ENCODE measurements at places on chromosomes 13 and 19.

DNA sequence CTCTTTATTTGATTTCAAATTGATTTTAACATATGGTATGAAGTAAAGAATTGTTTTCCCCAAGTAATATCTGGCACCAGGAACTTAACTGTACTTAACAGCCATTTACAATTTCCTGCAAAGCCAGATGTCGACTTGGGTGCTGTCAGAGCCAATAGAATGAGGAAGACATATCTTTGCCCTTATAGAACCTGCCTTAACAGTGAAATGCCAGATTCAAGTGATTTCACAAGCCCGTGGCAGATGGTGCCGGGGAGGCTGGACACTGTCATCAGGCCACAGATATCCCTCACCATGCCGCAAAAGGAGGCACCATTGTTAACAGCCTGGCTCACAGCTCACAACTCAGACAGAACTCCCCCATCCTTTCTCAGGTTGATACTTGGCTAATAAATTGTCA, 48.7 kb downstream of the ESD start:
- DNase-seq: no peak

DNA sequence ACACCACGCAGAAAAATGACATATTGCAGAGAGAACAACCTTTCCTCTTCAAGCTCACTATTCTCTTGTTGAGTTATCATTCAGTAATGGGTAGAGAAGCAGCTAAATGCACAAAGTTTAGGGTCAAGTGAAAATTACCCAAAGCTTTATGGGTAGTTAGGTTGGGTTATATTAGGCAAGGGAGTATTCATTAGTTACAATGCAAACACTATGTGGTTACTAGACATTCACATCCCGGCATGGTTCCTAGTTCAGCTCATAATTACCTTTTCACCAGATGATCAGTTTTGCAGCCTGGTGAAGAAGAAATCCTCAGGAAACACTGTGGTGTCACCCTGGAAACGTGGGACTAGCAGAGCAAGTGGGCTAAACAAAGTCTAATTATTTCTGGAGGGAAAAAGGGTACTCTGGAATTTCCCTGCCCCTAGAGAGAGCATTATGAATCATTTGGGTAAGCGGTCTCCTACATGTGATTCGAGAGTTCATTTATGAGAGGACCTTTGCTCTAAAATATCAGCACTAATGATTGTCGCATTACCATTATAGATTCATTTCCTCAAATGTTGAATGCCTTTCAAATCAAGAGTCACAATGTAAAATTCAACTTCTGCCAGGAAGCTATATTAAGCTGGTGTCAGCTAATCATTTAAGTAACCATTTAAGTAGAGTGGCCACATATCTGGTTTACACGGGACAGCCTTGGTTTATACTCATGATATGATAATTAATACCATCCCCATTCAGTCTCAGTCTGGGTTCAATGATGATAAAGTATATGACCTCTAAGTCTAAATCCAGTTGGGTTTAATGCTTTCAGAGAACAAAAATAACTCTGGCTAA, 1208.0 kb downstream of the DIAPH3 start:
- no peak for DNase-seq

GRCh38 chr13:20442375-20442774, 83.3 kb downstream of the CRYL1 start:
- DNase-seq: no peak

- no peak for DNase-seq
Observed at GRCh38 chr13:43363156-43363953, 340.0 kb downstream of the DNAJC15 start.

GRCh38 chr13:42754801-42755510, 26.4 kb upstream of the FAM216B start:
- no peak for DNase-seq

DNA sequence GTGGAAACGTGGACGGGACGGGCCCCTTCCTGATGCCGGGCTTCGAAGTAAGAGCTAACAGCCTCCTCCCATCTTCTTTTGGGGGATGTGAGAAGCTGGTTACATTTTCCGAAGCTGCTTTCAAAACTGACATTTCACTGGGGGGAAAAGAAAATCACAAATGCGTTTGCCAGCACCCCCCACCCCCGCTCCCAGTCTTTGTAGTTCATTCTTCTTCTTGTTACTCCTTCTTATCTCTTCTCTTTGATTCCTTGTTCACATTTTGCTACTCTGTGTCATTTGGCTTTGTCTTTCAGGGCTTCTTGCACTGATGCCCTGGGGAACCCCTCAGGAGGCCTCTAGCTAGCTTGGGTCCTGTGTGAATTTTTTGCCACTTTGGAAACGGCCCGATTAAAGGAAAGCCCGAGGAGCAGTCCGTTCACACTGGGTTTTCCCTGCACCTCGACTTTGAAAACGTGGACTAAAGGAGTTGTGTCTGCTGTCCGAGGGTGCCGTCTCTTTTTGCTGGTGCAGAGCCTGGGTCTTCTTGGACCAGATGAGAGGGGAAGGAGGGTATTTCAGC, 1.3 kb downstream of the CARM1 start:
- DNase-seq: no peak

DNA sequence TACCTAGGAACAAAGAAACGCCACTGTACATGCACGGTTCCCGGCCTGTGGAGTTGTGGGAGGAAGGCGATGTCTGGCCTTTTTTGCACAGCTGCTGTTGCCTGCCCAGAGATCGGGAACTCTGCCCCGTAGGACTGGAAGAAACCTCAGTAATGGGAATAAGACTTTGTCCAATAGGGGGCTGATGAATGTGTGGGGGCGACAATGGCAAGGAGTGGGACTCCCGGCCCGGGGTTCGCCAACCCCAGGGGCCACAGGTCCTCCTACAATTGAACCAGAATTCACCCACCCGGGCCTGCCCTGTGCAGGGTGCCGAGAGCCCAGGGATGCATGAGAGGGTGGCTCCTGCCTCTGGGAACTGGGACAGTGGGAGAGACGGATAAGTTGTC, 2.0 kb upstream of the CEBPA start:
- DNase-seq: no peak

- DNase-seq: no peak
Observed at GRCh38 chr13:26619358-26619757, 61.9 kb downstream of the WASF3 start.

DNA sequence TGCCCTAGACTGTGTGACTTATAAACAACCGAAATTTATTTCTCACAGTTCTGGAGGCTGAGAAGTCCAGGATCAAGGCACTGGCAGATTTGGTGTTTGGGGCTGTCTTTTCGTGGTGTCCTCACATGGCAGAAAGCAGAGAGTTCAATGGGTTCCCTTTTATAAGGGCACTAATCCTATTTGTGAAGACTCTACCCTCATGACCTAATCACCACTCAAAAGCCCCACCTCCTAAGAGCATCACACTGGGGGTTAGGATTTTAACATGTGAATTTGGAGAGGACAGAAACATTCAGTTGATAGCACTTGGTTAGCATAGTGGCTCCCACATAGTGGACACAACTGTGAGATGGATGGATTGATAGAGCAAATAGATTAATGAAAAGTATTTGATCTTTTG, 21.5 kb upstream of the GPR18 start:
- DNase-seq: no peak

- no peak for DNase-seq
Observed at GRCh38 chr19:11539495-11540365, 1.1 kb downstream of the CNN1 start.

GRCh38 chr13:42394361-42394708, 122.4 kb downstream of the AKAP11 start:
- DNase-seq: no peak

GRCh38 chr13:107681600-107681999, 533.7 kb downstream of the LIG4 start:
- no peak for DNase-seq

DNA sequence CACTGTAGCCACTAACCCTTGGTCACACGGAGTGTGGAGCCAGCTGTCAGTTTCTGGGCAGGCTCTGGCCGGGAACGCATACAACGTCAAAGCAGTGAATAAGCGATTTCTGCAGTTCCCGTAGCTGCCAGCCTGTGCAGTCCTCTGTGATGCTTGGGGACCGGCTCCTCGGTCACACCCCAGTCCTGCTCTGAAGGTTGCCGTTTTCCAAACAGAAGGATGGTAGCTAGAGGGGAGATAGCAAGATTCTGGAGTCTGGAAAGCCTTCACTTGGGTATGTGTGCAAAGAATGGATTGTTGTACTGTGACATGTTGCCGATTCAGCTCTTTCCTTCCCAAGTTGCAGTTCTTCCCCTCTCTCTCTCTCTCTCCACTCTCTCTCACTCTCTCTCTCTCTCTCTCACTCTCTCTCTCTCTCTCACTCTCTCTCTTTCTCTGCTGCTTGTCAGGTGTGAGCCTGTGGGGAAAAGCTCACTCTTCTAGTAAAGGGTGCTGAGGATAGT, 38.7 kb upstream of the C1QTNF9 start:
- no peak for DNase-seq

DNA sequence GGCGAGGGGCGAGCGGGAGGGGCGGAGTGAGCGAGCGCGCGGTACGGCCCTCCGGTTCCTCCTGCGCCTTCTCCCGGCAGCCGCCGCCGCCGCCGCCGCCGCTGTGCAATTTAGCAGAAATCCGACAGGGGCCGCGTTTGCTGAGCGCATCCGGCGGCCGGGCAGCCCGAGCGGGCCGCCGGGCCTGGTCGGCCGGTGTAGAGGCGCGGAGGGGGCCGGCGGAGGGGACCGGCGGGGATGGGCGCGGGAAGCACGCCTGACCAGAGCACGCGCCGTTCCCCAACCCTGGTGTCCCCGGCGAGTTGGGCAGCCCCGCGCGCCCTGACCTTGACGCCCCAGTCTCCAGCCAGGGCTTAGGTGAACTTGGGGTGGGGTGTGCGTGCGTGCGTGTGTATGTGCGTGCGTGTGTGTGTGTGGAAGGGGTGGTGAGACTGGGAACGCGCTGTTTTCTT, 144.5 kb upstream of the ZNF536 start:
- no peak for DNase-seq

DNA sequence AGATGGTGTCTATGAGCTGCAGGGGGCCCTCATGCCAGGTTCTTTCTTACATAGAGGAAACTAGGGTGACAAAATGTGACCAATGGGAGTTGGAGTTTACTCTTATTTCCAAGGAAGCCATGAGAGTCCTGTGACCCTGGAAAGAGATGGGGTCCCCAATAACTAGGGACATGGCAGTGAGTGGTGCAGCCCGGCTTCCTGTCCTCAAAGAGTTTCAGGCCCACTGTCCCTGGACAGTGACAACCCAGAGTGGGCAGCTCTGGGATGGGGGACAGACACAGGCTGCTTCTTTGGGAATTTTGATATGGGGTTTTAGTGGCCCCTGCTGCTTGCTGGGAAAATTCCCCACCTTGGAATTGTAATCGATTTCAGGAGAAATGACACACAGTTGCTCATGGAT, 8.4 kb upstream of the IGFL1 start:
- DNase-seq: no peak

DNA sequence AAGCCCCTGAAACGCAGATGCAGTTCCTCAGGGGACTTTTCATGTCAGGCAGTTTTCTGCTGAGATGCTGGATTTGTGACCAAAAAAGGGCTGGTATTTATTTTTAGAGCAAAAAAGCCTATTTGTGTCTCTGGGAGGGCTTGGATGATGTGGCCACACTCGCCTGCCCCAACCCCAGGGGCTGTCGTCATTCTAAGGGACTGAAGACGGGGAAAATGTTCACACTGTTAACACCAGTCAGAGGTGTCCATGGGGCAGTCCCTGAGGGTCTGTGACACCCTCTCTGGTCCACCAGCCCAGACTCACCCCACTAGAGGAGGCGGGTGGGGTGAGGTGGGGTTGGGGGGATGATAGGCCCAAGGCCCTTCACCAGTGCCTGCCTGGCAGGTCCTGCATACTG, 15.9 kb upstream of the EPHX3 start:
- DNase-seq: no peak

DNA sequence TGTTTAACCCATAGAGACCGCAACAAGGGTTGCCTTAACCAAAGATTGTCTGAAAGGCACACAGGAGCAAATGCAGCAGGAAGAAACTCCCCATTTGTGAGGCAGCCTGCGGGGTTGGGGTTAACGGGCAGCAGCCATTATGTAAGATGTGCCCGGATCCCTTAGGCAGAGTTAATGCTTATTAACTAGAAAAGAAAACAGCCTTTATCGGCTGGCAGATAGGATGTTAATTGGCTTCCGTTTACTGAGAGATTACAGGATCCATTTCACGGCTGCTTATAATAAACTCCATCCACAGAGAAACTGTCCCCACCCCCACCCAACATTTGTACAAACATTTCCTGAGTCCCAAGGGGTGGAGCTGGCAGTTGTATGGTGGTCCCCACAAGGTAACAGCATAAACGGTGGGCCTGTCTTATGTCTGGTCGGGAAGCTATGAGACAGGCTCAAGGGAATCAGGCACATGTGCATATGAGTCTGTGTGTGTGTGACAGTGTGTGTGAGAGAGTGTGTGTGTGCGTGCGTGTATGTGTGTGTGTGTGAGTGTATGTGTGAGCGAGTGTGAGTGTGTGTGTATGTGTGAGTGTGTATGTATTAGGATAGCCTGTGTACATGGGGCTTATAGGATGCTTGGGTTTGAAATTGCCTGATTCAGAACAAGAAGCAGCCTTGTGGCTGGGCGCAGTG, 10.5 kb downstream of the SLC25A42 start:
- DNase-seq: no peak

DNA sequence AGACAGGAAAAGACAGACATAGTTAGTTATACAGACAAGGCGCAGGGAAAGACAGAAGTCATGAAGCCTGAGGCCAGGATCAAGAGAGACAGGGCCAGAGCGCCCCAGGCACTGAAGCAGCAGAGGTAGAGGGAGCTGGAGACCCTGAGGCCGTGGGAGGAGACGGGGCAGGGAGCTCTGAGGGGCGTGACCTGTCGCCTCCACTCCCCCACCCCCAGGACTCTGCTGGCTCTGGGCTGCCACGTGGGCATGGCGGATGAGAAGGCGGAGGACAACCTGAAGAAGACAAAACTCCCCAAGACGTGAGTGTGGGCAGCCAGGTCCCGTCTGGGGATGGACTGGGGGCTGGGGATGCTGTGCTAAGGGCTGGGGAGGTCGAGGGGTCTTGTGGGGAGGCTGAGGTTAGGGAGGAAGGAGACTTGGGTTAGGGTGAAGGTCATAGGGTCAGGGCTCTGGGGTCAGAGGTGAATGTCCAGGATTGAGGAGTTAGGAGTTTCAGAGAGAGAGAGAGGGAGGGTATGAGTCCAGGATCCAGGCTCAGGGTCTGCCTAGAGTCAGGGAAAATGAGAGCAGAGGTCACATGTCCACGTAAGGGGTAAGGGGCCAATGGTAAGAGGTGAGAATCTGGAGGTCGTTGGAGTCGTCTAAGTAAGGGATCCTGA, 31.1 kb downstream of the RYR1 start:
- DNase-seq: no peak

GRCh38 chr19:34972163-34972705, 8.2 kb upstream of the ZNF792 start:
- no peak for DNase-seq

- DNase-seq: no peak
Observed at GRCh38 chr13:111917901-111918300, 149.0 kb upstream of the SOX1 start.

GRCh38 chr13:73583331-73583730, 524.5 kb downstream of the KLF5 start:
- no peak for DNase-seq

- no peak for DNase-seq
Observed at GRCh38 chr13:90233933-90234672, 1113.4 kb upstream of the MIR17HG start.

All from stimulated activated CD4-positive, alpha-beta T cell treated with anti-CD3 and anti-CD28 coated beads, Interleukin-1b, Interleukin-23, amount 100 ng/mL, for 1 hour (primary cell).